ENCODE measurements at places on chromosomes 4 and X. TPM values are rescaled to one million over a fixed set of nuclear protein-coding genes. Genes with fewer than 3 reads are reported as not detected.

Gene TAF7L
- not detected for total RNA-seq

Gene OSTC
- total RNA-seq: 422 TPM

Gene PAK3
- 1.2 TPM for total RNA-seq

Gene GYG2
- total RNA-seq: 41.4 TPM

Gene SUPT20HL2
- not detected for total RNA-seq

Gene OPHN1
- 5.6 TPM for total RNA-seq

Gene CCDC120
- total RNA-seq: 5.1 TPM

Gene SCRG1
- total RNA-seq: 3.5 TPM

Gene CDX4
- total RNA-seq: not detected

Gene PCYT1B
- total RNA-seq: 17.1 TPM

Gene FDCSP
- not detected for total RNA-seq

Gene MAGIX
- 5.0 TPM for total RNA-seq

Gene FAM47E
- 5.9 TPM for total RNA-seq
